ENCODE measurements at places on chromosomes 6 and 20.

DNA sequence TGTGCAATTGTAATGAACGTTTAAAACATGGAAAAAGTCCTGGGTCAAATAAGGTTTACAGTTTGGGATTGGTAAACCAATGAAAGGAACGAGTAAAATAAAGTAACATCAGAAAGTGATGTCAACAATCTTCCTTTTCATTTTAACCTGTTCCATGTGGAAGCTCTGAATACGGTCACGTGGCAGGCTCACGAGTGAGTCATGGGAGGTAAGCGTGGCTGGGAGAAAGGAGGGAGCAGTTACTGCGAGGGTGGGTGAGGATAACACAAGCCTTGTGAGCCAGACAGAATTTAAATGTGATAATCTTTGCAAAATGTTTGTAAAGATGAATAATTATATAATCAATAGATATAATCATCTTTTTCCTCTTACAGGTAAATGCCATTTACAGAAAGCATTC, 171.3 kb upstream of the HDAC2 start:
- DNase-seq, result no peak

DNA sequence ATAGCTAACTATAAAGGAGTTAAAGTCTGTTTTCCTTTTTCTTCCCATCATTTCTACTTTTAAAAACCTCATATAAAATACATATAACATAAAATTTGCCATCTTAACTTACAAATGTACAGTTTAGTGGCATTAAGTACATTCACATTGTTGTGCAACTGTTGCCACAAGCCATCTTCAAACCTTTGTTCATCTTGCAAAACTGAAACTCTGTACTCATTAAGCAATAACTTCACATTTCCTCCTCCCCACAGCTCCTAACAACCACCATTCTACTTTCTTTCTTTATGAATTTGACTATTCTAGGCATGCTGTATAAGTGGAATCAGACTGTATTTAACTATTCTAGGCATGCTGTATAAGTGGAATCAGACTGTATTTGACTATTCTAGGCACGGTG, 4.5 kb downstream of the CCDC170 start:
- no peak for DNase-seq

- DNase-seq, result no peak
These were observed 12.2 kb downstream of the PPARD start for GRCh38 chr6:35354361-35355135.

DNA sequence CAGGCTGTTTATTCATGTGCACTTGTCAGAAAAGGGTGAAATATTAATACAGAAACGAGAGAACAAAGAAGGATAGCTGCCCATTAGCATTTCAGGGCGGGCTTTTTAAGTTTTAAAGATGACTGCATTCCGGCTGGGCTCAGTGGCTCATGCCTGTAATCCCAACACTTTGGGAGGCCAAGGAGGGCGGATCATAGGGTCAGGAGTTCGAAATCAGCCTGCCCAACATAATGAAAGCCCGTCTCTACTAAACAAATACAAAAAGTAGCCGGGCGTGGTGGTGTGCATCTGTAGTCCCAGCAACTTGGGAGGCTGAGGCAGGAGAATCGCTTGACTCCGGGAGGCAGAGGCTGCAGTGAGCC, 130.5 kb downstream of the HFE start:
- no peak for DNase-seq

DNA sequence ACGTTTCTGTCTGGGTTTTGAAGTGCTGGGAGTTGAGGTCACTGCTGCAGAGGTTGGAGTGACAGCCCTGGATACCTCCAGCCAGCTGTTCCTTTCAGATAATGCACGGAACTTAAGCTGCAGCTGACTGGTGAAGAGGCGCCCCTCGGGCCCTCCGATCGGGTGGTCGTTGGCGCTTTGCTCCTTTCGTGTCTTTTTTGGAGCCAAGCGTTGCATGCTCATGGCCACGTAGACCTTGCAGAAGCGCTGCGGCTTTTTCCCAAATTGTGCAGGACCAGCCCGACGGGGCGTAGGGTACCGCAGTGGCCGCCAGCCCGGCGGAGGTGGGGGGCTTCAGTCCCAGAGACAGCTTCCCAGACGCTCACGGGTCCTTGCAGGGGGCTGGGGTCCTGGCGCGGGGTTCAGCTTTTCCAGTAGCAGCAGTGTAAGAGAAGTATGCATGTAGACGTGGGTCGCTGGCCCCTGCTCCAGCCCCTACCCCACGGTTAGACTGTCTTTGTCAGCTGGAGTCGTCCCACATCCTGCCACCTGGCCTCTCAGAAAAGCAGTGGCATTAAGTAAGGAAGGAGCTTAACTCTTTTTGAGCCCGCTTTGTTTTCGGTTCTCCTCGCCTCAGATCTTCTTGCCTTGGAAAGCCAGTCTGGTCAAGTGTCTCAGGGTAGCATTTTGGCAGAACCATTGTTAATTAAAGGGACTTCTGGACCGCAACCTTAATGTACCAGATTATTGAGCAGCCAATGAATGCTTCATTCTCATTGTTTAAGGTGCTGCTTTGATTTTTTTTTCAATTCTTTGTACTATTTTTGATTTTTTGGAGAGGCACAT, 838 bp downstream of the TNFAIP3 start:
- no peak for DNase-seq

- DNase-seq, result no peak
These were observed 60.2 kb downstream of the GNAS-AS1 start for GRCh38 chr20:58790454-58790853.

GRCh38 chr20:14644306-14645097, 307.1 kb upstream of the FLRT3 start:
- no peak for DNase-seq

GRCh38 chr6:148818939-148819575, 72.2 kb downstream of the UST start:
- DNase-seq, result no peak

GRCh38 chr6:106694343-106694742, 65.0 kb downstream of the QRSL1 start:
- DNase-seq, result no peak

DNA sequence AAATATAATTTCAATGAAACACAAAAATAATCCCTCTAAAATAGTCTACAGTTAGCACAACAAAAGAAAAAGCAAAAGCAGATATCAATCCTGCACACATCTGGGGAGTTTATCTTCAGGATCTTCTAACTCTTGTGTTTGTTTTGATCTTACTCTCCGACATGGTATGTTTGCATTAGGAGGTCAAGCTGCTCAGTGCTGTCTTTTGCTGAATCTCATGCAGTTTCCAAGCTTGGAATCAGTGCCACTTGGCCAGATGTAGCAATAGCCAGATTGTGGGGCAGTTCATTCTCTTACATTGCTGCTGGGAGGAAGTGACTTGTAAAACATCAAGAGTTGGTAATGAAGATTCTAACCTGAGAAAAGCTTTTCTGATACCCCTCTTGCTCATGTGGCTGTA, 29.5 kb downstream of the RIOK1 start:
- DNase-seq, result no peak

GRCh38 chr6:154399097-154399496, 42.5 kb upstream of the IPCEF1 start:
- no peak for DNase-seq

DNA sequence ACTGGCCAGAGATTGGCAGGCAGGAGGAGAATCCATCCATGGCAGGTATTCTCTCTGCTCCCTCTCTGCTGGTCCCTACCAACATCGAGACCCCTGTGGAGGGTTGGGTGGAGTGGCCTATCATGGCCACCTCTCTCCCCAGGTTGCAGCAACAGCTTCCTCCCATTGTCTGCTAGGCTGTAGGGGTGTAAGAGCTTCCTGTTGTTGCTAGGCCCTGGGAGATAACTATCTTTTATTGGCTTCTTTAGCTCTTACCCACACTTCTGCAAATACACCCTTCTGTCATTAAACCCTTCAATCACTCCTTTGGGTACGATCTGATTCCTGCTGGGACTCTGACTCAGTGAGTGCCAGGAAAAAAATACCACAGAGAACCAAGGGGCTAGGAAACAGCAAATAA, 66.6 kb upstream of the FAM184A start:
- no peak for DNase-seq

DNA sequence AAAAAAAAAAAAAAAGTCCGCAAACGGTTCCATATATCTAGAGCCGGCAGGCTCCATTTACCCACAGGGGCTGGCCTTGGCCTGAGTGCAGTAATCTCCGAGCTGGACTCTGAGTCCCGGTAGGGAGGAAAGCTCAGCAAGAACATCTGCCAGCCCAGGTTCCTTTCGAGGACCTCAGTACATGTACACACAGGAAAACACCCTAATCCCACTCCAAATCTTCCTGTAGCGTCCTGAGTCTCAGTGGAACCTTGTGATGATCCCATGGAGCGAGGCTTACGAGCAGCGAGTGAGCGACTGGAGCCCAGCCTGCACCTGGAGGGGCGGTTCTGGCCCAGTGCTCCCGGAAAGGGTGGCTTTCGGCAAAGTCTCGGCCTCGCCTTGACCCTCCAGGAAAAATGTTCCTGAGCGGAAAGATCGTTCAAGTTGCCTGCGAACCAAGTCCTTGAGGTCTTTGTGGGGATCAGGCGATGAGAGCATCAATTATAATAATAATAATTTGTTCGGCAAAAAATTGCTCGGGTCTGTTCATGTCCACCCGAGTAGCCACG, 32.1 kb downstream of the PRSS16 start:
- DNase-seq, result no peak

DNA sequence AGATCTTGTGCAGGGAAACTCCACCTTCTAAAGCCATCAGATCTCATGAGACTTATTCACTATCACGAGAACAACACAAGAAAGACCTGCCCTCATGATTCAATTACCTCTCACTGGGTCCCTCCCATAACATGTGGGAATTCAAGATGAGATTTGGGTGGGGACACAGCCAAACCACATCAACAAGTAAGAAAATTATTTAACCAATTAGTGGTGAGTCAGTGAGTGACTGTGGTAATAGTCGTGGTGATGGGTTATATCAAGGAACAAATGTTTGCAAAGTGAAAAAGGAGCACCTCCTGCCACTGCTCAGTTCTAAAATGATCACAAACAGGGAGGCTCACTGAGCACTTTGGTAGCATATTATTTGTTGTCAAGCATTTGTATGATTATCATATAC, 20.6 kb downstream of the EPM2A start:
- no peak for DNase-seq

DNA sequence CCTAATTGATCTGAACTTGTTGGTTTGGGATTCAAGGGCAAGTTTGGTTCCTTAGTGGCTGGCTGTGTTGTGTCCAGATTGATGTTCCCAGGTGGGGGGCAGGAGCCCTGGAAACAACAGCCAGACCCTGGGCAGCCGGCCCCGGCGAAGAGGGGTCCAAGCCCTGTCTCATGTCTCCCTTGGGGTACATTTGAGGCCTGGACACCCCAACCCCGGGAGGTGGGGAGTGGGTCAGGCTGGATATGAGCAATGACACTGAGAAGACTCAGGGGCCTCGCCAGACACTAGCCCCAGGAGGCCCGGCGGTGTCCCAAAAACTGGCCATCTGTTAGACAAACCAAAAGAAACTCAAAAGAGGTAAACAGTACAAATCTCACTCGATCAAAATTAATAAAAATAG, 79.6 kb downstream of the YTHDF1 start:
- DNase-seq, result no peak

GRCh38 chr6:134233180-134233955, 84.5 kb downstream of the SGK1 start:
- no peak for DNase-seq

DNA sequence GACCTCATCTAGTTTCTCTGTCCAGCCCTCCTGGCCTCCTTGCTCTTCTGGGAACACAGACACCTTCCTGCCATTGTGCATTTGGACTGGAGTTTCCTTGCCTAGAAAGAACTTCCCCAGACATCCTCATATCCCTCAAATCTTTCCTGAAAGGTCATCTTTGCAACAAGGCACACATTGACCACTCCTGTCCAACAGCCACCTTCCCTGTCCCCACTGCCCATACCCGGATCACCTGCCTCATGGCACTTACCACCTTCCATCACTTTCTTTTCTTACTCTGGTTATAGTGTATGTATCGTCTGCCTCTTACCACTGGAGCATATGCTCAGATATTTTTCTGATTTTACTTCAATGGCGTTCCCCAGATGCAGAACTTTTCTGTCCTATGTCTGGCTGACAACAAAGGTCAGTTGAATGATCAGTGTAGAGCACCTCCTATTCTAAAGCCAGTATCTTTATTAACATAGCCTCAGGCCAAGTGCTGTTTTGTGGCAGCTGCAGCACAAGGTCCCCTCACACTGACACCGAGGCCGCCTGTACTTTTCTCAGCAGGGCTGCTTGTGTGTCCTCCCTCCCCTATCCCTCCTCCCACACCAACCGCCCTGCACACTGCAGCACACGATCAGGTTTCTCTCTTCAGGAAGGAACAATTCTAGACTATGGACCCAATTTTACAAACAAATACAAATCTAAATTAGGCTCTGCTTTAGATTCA, 4.1 kb downstream of the HLA-C start:
- no peak for DNase-seq

- no peak for DNase-seq
These were observed 103.5 kb downstream of the DACT2 start for GRCh38 chr6:168216117-168216516.

GRCh38 chr20:13839421-13840092, 54.7 kb downstream of the NDUFAF5 start:
- DNase-seq, result no peak

DNA sequence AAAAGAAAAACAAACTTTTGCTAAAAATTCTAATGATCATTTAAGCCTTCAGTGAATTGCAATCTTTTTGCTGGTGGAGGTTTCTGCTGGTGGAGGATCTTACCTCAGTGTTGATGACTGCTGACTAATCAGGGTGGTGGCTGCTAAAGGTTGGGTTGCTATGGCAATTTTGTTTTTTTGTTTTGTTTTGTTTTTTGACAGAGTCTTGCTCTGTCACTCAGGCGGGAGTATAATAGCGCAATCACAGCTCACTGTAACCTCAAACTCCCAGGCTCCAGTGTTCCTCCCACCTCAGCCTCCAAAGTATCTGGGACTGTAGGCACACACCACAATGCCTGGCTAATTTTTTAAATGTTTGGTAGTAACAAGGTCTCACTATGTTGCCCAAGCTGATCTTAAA, 94.7 kb downstream of the ANKRD6 start:
- DNase-seq, result no peak

DNA sequence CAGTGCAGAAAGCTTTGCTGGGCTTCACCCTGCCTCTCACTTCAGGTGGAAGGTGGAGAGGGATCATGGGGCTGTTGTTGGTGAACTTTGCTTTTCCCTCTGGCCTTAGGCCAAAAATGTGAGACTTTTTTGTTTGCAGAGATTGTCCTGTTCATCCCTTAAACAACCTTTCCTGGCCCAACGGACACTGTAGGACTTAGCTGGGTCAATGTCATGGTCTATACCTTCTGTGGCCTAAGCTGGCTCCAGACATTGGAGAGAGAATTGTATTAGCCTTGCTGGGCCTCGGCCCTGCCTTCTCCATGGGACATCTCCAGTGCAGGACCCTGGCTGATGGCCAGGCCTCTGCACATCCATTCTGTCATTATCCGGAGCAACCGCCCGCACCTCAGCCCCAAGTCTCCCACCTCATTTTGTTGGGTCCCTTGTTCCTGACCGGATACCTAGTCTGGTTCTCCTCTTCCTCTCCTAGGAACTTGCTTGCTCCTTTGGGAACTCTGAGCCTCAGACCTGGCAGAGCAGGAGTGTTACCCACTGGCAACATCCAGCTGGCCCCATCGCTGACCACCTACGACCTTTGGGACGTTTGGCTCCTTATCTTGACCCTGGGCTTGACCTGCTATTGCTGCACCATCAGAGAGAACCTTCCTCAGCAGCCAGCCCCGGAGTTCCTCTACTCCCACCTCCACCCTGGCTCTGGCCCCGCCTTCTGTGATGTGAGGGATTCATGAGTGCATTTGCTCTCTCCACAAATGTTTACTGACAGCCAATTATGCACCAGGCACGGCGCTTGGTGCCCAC, 128.2 kb downstream of the BANF2 start:
- DNase-seq, result no peak

- DNase-seq, result no peak
These were observed 25.3 kb downstream of the SERAC1 start for GRCh38 chr6:158142789-158143188.

All from activated CD8-positive, alpha-beta memory T cell treated with anti-CD3 and anti-CD28 coated beads for 4 hours (primary cell).